ENCODE measurements at places on chromosomes 6 and 20.
A peak's percentile ranks its signal among the peaks of the same experiment; 100 is the strongest.

- no peak for DNase-seq
These were observed 748.2 kb upstream of the NRSN1 start for GRCh38 chr6:23377830-23378229.

DNA sequence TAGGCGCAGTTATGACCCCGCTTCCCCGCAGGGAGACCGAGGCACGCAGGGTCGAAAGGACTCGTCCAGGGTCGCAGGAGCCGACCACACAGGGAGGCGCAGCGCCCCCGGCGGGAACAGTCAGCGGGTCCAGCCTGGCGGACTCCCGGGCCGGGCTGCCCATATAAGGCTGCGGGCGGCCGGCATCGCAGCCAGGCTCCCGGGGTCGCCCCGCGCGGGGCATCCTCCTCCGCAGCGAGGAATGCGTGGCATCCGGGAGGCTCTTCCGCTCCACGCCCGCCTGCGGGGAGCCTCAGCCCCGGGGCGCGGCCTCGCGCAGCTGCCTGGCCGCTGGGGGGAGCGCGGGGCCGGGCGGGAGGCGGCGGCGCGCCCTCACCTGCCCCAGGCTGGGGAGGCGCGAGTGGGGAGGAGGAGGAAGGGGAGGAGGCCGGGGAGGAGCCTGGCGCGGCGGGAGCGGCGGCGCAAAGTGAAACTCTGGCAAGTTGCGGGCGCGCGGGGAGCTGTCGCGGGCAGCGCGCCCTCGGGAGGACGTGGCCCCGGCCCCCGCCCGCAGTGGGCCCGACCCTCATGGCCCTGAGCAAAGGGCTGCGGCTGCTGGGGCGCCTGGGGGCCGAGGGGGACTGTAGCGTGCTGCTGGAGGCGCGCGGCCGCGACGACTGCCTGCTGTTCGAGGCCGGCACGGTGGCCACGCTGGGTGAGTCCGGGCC is at the start of gene SYNJ2:
Gene SYNJ2, plus strand, starts transcription at position 469 of the 707 bp plus-strand sequence. Its CDS starts 99 bp downstream, at position 568.
- DNase-seq: peak; percentile 59

GRCh38 chr6:75334266-75335040 is 49.9 kb upstream of the TMEM30A start:
- no peak for DNase-seq

DNA sequence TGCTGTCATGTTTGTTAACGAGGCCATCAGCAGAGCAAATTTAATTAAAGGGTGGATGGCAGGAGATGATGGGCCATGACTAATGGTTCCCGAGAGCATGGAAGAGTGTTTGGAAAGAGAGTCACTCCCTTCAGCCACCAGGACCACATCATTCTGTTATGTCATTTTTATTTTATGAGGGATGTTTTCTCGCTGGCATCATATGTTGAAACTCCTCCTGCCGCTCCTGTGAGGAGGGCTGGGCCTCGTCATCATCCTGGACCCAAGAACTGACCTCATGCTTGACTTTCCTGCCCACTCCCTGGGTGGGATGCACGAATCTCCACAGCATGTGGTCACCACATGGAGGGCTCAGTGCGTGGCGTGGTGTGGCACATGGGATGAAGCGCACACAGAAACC is 86.4 kb upstream of the FRMD1 start:
- no peak for DNase-seq

DNA sequence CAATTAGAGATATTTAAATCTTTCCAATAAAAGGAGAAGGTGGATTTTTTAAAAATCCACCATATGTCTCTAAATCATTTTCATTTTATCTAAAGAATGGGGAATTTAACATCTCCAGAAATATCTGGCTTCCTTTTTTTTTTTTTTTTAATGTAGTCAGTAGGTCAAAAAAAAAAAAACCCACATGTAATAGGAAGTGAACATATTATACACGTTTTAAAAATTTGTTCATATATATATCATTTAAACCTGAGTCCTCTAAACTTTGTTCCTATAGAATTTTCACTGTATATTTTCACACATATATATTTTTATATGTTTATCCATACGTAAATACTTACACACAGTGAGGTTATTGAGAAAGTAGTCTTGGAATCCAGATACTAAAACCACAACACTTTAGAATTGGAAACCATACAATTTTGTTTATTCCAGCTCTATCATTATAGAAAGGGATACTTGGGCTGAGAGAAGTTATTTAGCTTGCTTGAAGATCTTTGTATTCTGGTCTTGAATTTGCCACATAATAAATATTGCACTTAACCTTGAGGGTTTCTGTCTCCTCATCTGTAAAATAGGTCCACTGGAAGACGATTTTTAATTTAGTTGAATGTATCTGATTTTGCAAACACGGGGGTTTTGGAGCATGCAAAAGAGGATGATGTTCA is 62.1 kb upstream of the ZNF217 start:
- no peak for DNase-seq

DNA sequence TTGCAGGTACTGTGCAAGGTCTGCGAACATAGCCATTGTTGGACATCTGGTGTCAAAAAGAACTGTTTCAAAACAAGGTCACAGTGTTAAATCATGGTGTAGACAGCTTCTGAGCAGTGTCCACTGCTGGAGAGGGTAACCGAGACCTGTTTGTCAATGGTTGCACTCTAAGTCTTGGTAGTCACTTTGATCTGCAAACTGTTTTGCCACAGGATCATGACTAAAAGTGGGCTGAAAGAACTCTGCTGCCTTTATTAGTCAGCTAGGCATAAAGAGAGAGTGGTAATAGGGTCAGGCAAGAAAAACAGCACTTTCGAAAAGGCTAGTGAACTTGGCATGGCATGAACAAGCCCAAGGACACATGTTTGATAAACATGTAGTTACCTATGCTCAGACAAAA is 552.3 kb upstream of the CITED2 start:
- DNase-seq: no peak

DNA sequence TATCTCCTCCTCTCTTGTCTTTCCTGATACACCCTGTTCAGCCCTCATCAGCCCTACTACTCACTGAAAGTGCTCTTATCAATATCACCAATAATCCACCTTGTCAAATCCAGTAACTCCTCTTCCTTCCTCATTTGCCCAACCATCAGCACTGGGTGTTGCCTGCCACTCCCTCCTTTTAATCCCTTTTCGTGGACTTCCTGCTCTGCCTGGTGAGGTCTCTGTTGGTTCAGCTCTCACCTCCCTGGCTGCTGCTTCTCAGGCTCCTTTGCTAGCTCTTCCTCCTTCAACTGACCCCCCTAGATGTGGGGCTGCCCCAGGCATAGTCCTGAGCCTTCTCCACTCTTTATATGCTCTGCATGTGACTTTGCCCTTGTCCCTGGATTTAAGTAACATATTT is 92.5 kb downstream of the PREP start:
- DNase-seq: no peak

DNA sequence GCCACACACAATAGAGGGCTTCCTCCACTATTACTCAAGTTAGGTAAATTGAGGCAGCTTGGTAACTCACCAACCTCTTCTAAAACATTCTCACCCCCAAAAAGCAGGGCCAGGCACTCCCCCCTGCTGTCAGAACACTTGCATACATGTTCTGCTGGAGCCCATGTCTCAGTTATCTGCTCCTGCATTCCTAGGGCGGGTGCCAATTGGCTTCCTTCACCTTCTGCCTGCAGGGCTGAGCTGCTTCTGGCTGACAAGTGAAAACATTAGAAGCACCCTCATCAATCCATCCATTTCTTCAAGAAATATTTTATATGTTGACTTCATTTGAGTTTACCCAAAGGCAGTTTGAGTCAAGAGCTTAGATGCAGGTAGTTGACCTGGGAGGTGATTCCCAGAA is 4.5 kb upstream of the ENTPD6 start:
- no peak for DNase-seq

- DNase-seq: peak; percentile 8
These were observed 16.4 kb upstream of the KIFC1 start for GRCh38 chr6:33375143-33375671.

- DNase-seq: no peak
These were observed 23.2 kb upstream of the ROS1 start for GRCh38 chr6:117448732-117449485.

GRCh38 chr6:11230158-11231107 is 2.0 kb downstream of the NEDD9 start:
- no peak for DNase-seq

DNA sequence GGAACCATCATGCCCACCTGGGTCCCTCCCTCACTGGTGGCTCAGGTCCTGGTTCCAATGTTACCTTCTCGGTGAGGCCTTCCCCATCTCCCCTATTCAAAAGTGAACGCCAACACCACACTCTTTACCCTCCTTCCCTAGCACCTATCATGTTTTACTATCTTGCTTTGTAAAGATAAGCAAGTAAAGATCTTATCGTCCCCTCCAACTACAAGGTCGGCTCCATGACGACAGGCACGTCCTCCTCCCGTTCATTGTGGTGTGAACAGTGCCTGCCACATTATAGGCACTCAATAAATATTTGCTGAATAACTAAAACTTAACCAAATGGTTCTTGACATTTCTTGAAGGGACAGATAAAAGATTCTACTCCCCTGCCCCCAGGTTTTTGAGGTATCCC is 147.1 kb downstream of the PREX1 start:
- DNase-seq: no peak

DNA sequence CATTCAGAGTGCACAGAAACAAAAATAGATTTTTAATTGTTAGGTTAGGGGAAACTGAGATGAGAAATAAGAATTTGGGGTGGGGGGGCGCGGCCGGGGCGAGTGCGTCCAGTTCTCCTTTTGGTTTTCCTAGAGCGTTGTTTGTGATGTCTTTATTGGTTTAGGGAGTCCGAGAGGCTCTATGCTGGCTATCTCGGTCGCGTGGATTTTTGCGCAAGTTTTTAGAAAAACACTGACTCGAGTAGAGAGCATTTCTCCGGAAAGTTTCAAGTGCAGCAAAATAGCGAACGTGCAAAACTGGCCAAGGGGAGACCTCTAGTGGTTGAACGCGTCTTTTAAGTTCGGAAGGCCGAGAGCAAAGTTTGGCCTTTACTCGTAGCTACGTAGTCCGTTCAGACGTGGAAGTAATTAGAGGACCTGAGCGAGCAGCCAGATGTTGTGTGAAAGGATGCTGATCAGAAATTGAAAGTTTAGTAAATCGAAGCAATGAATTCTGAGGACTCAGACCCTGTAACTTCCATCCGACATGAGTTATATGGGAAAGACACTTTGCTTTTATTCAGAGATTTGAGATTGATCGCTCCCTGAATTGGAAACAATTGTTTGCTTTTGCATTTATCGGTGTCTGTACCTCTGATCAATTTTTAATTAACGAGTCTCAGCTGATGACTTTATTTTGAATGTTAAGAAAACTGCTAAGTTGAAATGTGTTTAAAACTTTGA is 2.7 kb downstream of the L3MBTL3 start:
- DNase-seq: peak; percentile 65

- peak; percentile 22 for DNase-seq
These were observed 62.4 kb downstream of the TENT5A start for GRCh38 chr6:81690073-81690472.

- no peak for DNase-seq
These were observed 23.1 kb upstream of the VIP start for GRCh38 chr6:152727507-152727906.

DNA sequence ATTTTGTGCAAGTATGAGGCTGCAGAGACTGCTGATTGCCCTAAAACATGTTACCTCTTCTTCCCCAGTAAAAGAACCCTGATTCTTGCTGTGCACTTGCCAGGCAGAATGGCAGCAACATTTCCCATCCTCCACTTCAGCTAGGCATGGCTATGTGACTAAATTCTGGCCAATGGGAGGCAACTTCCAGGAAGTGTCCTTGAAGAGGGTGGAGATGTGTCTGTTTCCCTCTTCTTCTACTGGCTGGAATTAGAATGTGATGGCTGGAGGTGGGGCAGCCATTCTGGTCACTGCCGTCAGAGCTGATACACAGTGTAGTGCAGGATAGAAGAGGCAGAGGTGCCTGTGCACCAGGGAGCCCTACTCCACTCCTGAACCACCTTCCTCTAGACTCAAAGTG is 64.6 kb downstream of the CDH26 start:
- DNase-seq: no peak

GRCh38 chr20:62046431-62046830 is 19.2 kb downstream of the TAF4 start:
- DNase-seq: no peak

DNA sequence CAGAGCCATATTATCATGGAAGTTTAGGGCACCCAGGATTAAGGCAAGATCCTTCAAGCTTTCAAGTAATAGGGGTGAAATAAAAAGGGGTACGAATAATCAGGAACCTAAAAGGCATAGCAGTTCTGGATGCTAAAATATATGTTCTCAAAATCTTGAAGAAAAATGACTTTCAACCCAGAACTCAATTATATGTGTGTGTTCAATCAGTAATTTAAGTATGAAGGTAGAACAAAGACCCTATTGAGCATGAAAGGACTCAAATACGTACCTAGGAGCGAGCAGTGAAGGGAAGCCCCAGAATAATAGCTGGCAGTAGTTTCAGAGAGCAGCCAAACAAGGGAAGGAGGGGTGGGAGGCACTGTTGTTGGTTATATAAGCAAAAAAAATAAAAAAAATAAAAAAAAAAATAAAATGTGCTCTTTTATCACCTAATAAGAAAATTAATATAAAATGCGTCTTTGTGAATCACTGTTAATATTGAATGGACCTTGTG is 45.4 kb downstream of the MYO6 start:
- DNase-seq: no peak

DNA sequence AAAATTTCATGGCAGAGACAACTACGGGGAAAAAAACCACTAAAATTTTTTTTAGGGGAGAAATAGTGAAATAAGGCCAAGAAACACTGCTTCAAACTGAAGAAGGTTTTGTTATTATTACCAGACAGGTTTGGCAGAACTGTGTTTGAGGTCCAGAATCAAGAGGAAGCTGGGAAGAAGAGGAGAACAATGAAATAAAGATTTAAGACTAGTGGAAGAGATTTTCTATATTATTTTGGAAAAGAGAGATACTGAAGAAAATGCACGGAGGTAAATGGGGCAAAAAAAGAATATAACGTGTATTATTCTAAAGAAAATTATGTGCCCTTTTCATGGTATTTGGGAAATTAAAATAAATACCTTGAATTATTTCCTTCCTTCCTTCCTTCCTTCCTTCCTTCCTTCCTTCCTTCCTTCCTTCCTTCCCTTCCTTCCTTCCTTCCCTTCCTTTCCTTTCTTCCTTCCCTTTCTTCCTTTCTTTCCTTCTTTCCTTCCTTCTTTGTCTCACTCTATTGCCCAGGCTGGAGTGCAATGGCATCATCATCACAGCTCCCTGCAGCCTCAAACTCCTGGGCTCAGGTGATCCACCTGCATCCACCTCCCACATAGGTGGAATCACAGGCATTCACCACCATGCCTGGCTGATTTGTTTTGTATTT is 124.3 kb downstream of the GJA1 start:
- no peak for DNase-seq

DNA sequence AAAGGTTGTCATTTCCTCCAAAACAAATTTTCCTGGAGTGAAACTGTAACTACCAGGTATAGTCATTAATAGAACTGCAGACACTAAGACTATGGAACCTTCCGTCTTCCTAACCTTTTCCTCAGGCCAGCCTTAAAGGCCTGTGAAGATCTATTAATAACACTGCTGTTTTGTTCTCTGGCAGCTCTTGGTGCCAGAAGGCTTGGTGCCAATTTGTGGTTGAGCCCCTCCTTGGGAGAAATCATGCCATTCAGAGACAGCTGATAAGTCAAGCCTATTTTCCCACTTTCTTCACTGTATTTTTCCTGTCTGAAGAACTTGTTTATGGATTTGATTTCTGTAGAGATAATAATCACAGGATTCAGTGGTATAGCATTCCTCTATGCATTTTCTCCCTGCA is 64.8 kb downstream of the HCRTR2 start:
- peak; percentile 83 for DNase-seq

- DNase-seq: no peak
These were observed 199.4 kb upstream of the ARID1B start for GRCh38 chr6:156577749-156578148.

- no peak for DNase-seq
These were observed 26.4 kb upstream of the ZMYND8 start for GRCh38 chr20:47382746-47383415.

Data from DMS79 treated with DMSO at 0.1 percent for 48 hours (cell line).